ENCODE measurements at places on chromosomes 2 and 18. TPM values are rescaled to one million over a fixed set of nuclear protein-coding genes. Genes with fewer than 3 reads are reported as not detected.

- no peak for DNase-seq
Measured at GRCh38 chr18:32378705-32379104, 92.0 kb downstream of the GAREM1 start.

GRCh38 chr2:208006337-208006736 is 19.0 kb downstream of the PLEKHM3 start:
- DNase-seq: no peak

DNA sequence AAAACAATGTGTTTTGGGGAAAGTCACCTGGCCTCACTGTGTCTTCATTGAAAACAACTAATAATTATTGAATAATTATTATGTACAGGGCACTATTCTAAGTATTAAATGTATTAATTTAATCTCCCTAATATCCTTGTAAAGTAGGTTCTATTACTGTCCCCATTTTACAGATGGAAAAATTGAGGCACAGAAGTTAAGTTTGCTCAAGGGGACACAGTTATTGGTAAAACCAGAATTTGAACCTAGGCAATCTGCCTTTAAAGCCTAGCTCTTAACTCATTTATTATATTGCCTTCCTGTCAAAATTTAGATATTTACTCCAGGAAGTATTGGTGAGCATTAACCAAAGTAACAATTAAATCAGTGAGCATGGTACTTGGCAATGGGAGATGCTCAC is 84.6 kb downstream of the PMS1 start:
- no peak for DNase-seq

- DNase-seq: no peak
Measured at GRCh38 chr2:233700028-233700635, 7.4 kb downstream of the UGT1A6 start.

DNA sequence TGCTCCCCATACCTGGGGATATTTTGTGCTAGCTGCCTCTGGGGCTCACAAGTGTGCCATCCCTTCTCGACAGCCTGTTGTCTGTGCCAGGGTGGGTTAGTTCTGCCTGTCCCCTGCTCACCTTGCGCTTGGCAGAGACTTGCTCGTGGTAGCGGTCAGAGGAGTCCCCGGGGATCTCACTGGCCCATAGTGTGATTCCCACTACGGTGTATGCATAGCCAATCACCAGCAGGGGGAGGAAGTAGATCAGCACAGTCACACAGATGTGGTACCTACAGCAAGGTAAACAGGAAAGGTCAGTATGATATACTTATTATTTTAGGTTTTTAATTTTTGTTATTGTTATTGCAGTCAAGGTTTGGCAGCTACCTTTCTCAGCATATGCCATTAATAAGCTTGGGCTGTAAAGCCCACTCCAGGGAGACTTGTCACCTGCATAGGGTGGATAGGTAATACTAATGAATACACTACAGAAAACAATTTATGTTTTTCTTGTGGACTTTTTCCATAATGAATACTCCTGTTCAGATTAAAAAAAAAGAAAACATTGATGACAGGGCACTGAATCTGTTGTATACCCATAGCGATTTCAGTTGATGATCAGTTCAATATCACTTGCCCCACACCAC is 95.2 kb downstream of the POLE4 start:
- no peak for DNase-seq

DNA sequence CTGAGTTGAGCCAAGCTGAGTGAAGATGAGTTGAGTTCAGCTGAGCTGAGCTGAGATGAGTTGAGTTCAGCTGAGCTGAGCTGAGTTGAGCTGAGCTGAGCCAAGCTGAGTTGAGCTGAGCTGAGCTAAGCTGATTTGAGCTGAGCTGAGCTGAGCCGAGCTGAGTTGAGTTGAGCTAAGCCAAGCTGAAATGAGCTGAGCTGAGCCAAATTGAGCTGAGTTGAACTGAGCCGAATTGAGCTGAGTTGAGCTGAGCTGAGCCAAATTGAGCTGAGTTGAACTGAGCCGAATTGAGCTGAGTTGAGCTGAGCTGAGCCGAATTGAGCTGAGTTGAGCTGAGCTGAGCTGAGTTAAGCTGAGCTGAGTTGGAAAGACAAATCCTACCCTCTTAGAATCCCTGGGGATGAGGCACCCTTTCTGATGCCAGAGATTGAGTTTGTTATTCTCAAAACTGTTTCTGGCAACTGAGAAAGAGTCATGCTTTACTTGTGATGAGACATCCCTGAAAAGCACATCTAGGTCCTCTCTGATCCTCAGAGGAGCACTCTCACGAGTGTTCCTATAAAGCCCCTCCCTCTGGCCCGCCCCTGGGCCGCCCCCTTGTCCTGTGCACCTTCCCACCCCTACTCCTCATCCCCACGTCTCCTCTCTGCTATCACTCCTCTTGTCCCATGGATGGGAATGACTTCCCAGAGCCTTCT is 116.5 kb downstream of the MCFD2 start:
- DNase-seq: no peak

GRCh38 chr18:26721854-26722564 is 143.5 kb downstream of the AQP4 start:
- DNase-seq: no peak

DNA sequence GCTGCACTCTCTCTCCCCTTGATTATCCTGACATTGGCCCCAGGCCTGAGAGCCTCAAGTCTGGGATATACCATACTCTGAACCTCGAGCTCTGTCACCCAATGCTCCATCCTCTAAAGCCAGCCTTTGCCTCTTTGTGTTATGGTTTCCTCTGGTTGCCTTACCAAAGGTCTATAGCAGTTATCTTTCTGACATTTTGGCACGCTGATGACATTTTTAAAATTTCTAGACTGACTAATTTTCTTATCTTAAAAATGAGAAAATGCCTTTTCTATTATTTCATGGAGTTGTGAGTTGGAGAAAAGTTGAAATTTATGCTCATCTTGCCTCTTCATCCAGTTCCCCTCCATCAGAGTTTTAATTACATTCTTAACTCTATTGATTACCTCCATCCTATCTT is 62.7 kb downstream of the PKP4 start:
- no peak for DNase-seq

DNA sequence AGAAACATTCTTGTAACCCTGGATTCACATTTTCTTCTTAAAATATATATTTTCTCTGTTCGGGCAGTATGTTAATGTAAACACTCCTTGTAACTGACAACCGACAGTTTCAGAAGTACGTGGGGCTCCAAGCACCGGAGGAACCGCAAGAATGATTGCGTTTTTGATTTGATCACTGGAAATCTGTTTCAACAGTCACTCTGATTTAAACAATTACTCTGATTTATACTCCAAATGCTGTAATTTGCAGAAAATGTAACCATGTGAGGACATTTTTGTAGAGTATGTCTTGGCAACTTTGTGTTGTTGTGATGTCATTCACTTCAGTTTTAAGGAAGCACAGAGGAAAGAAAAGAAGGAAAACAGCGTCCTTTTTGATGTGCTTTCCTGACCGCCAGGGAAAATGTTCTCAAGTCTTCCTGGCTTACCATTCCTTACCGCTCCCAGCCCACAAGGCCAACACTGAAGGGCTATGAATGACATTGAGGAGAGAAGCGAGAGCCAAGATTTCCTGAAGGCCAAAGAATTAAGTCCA is 77.7 kb downstream of the APOB start:
- DNase-seq: no peak

- DNase-seq: no peak
Measured at GRCh38 chr2:10283106-10284062, 19.3 kb upstream of the HPCAL1 start.

GRCh38 chr2:20507166-20507692 is 60.4 kb downstream of the RHOB start:
- DNase-seq: peak; percentile 30

DNA sequence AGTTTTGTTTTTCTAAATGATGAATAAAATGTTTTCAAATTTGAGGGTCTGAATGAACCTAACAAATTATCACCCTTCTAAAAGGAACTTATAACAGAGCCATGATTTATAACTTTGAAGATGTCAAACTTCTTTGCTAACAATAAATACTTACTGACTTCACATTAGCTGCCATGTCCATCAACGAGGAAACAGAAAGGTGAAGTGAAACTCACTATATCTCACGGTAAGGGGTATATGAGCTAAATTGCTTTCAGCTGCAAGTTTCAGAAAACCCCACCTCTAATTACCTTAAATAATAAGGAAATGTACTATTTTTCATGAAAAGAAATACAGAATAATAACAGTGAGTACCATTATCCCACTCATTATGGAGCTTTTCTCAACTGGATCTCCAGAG is 350.8 kb upstream of the NT5C1B start:
- DNase-seq: no peak

- peak; percentile 35 for DNase-seq
Measured at GRCh38 chr2:106065268-106065982, 128.7 kb downstream of the UXS1 start.

DNA sequence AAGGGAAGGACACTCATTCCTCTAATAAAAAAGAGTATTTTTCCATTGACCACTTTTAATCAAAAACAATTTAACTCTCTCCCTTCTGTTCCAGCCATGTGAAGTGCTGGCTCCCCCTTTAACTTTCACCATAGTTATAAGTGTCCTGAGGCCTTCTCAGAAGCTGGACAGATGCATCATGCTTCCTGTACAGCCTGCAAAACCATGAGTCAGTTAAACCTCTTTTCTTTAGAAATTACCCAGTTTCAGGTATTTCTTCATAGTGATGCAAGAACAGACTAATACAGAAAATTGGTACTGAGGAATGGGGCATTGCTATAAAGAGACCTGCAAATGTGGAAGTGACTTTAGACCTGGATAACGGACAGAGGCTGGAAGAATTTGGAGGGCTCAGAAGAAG is 643.6 kb upstream of the DDX18 start:
- DNase-seq: no peak

DNA sequence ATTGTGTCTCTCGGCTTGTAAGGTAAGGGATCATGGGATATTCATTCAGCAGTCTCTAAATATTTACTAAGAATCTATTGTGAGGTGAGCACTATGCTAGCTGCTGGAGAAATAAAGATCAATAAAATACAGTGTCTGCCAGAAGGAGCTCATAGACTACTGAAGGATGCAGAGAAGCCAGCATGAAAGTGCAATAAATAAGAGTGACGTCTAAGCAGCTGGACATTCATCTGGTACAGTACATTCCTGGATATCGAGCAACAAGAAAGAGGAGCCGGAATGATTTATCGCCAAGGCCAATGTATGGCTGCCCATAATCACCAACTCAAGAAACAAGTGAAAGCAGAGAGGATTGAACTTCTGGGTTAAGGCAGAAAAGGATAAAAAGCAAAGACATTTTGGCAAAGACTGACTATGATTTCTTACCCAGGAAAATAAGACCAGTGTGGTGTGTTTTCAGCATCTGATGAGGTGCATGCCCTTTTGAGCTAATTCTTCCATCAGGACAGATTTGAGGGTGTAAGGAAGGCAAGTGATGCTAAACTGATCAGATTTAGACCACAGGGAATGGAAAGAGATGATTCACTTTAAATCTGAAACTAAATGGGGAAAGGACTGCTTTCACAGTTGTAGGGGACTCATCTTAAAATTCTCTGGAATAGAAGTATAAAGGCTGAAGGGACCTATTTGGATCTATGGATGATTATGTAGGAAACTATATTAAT is 18.7 kb upstream of the LMAN1 start:
- no peak for DNase-seq

DNA sequence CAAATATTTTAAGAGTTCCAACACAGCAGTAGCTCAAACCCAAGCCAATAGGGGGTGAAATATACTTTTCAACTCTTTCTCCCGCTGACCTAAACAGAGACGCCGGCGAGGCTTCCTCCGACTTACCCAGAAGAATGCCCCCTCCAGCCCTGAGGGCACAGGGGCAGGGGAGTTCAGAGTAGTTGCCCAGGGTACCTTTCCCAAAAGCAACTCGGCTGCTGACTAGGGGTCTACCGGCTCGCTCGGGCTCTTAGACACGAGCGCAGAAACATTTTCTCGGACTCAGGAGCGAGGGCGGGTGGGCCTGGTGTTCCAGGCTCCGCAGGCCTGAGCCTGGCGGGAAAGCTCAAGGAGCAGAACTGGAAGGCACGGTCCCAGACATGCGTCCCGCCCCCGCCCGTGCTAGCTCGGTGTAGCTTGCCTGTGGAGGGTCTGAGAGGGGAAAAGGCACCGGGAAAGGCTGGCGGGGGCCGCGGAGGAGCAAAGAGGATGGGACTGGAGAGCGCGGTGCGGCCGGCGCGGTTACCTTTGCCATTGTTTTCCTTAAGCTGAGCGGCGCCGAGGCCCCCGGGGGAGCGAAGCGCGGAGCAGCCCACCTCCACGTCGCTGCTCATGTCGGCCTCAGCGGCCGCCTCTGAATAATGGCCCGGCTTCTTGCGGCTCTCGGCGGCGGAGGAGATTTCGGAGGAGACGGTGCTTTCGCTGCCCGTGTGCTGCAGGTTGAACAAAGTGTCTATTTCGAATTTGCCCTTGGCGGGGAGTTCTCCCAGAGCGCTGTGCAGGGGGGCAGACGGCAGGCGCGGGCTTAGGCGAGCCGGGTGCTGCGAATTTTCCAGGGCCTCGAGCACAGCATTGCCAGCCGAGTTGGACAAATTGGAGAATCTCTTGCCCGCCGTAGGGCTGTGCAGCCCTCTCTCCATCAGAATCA is 674 bp downstream of the EVX2 start:
- DNase-seq: no peak

DNA sequence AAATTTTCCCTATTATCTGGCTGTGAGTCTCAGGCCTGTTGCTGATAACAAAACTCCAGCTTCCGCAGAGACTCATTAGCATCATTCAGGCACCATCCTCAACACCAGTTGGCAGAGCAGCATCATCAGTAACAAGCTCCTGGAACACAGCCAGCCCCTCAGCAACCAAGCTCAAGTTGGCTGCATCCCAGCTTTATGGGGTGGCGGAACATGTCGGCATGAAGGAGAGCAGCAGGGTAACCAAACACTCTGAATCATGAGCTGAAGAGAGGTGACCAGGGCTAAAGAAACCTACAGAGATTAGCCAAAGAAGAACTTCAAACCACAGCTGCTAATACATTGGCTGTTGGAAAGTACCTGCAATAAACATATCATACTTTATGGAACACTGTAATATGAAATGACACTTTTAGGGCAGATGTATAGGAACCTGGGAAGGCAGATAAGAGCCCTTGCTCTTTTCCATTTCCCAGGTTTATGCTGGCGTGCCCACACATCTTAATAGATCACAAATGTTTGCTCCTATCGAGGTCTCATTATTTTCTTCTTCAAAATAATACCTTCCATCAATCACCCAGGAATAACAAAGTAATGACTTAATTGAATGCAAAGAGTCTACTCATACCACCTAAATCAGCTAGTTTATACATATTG is 63.8 kb downstream of the PDE11A start:
- no peak for DNase-seq

Gene IFIH1
- total RNA-seq: 36.8 TPM

Gene UPP2
- total RNA-seq: not detected

Gene ATOH8
- not detected for total RNA-seq

Gene CYP20A1
- 20.6 TPM for total RNA-seq

Gene RGPD6
- 14.9 TPM for total RNA-seq

Gene REG3A
- not detected for total RNA-seq

Gene PMAIP1
- 83.4 TPM for total RNA-seq

All from activated naive CD8-positive, alpha-beta T cell treated with anti-CD3 and anti-CD28 coated beads for 36 hours (primary cell).